ENCODE measurements at places on chromosomes 1 and 21.

- no peak for DNase-seq
Measured at GRCh38 chr1:151832318-151832980, 847 bp upstream of the RORC start.

GRCh38 chr1:162458236-162458635 is 39.4 kb upstream of the UHMK1 start:
- no peak for DNase-seq

DNA sequence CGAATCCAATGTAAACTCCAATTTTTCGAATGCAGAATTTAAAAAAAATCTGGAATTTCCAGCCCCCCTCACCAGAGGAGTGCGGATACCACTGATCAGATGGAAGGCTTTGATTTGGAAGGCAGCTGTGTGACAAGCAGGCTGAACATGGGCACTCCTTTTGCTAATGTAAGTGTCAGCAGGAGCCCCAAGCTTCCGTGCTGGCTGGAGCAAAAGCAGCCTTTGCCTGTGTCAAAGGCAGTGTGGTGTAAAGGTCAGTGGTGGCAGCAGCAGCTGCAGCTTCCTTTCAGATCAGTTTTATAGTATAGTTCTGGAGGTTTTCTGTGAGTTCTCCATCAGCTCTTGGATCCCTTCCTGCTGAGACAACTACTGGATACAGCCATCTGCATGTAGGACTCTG is 259.9 kb downstream of the CTH start:
- no peak for DNase-seq

GRCh38 chr1:172969611-172970010 is 81.1 kb downstream of the TNFSF18 start:
- DNase-seq: no peak

- DNase-seq: no peak
Measured at GRCh38 chr1:229640455-229640854, 14.4 kb downstream of the URB2 start.

DNA sequence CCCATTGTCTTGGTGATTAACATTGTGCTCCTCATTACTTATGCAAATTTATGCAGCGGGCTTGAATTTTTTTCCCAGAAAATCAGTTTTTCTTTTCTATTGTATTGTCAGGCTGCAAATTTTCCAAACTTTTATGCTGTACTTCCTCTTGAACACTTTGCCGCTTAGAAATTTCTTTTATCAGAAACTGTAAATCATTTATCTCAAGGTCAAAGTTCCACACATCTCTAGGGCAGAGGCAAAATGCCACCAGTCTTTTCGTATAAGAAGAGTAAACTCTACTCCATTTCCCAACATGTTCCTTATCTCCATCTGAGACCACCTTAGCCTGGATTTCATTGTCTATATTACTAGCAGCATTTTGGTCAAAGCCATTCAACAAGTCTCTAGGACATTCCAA is 113.9 kb upstream of the OLFM3 start:
- no peak for DNase-seq
